IPS-NIHi11 (cell line): ENCODE measurements at places on chromosomes 1 and 21.
A peak's percentile ranks its signal among the peaks of the same experiment; 100 is the strongest.

- no peak for DNase-seq
Observed at GRCh38 chr1:168360151-168361021, 79.7 kb downstream of the TBX19 start.

- DNase-seq = peak; percentile 91
Observed at GRCh38 chr1:99849744-99850458, at the start of gene AGL. TSS of gene AGL (plus strand) at chr1:99850361. CDS start at chr1:99851043, 682 bp downstream.

DNA sequence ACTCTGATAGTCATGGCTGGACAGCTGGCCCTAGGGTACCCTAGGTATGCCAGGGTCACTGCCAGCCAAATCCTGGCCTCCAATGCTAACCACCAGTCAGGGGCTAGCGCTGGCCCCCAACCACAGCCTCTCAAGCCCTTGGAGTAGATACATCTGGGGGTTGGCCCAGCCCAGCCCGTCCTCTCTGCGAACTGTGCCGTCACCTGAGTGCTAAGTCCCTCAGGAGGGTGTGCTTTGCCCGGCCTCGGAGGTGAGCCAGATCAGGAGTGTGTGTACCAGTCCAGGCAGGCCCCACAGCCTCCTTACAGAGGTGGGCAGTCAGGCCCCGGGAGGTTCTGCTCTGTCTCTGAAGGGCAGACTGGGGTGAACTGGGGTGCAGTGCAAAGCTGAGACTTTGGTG is 34.0 kb upstream of the DISP3 start:
- DNase-seq = no peak

- no peak for DNase-seq
Observed at GRCh38 chr1:225430301-225430700, 2.5 kb upstream of the LBR start.

DNA sequence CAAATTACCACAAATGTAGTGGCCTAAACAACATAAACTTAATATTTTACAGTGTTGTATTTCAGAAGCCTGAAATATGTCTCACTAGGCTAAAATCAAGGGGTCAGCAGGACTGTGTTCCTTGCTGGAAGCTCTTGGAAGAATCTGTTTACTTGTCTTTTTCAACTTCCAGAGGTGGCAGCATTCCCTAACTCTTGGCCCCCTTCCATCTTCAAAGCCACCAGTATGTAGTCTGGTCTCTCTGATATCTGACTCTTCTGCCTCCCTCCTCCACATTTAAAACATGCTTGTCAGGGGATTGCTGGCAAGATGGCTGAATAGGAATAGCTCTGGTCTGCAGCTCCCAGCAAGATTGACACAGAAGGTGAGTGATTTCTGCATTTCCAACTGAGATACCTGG is 567.5 kb downstream of the PLA2G4A start:
- DNase-seq = no peak

DNA sequence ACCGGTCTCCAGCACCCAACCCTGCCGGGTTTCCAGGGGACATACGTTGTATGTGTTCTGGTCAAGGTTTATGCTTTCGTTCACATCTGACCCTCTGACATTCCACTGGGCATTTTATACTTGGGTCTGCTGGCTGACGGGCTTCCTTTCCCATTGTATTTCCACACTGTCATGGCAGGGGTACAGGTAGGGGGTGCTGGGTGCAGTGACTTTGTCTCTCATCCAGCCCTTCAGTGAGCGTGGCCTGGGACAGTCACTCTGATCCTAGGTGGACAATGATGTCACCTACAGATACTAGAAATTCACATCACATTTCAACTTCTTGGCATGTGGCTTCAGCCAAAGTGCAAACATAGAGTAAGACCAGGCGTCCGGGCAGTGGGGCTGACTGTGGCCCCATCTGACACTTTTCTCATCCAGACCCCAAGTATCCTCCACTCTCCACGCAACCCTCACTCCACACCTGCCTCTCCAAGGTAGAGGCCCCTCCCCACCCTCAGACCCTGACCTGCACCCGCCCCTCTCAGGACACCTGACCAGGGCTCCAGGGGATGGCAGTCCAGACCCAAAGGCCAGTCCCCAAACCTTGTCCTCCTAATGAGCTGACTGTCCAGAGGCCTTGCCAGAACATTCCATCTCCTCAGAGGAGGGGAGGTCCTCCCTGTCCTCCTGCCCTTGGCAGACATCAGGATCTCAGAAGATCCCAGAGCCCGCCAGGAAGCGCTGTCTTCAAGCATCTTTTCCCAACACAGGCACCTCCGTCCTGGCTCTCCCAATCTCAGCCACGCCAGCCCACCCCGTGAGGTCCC is 743 bp upstream of the KRTAP10-10 start:
- DNase-seq = no peak

- no peak for DNase-seq
Observed at GRCh38 chr1:77543822-77544448, 138.5 kb downstream of the ZZZ3 start.

DNA sequence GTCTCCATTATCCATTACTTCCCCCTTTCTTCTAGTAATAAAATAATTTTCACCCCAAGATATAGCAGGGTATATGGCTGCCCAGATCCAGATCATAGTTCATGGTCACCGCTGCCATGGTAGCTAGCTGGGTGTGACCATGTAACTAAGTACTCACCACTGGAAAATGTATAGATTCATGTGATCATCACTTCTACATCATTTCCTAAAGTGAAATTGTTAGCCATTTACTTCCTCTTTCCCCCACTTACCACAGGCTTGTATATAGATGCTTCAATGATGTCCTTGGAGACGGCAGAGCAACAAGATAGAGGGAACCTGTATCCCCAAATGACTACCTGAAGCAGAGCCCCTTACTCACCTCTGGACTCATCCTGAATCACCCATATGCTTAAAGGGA is 22.7 kb upstream of the EYA3 start:
- DNase-seq = no peak

- no peak for DNase-seq
Observed at GRCh38 chr1:226884116-226884625, 13.8 kb downstream of the PSEN2 start.
